ENCODE measurements at places on chromosomes 2 and 18. TPM values are rescaled to one million over a fixed set of nuclear protein-coding genes. Genes with fewer than 3 reads are reported as not detected.

GRCh38 chr18:46374850-46375249, 270.7 kb downstream of the HAUS1 start:
- no peak for DNase-seq
- no peaks in the 10 kb centered on the region for H3K36me3 ChIP-seq
- no peak overlapping the region for H3K4me3 ChIP-seq
- H3K27ac ChIP-seq: no peak overlapping the region

Gene LHCGR
- total RNA-seq: not detected

- H3K27me3 ChIP-seq: no peaks in the 10 kb centered on the region
- H3K36me3 ChIP-seq: no peaks in the 10 kb centered on the region
- DNase-seq: no peak
Observed at GRCh38 chr2:2568411-2568810, 237.3 kb upstream of the MYT1L start.

Gene UGT1A3
- total RNA-seq: not detected

- H3K27me3 ChIP-seq: no peaks in the 10 kb centered on the region
- H3K27ac ChIP-seq: no peak overlapping the region
- no peak overlapping the region for H3K4me3 ChIP-seq
- H3K36me3 ChIP-seq: no peaks in the 10 kb centered on the region
- H3K4me1 ChIP-seq: no peaks in the 10 kb centered on the region
Observed at GRCh38 chr2:69452687-69453086, 15.5 kb upstream of the NFU1 start.

Gene MC4R
- not detected for total RNA-seq

DNA sequence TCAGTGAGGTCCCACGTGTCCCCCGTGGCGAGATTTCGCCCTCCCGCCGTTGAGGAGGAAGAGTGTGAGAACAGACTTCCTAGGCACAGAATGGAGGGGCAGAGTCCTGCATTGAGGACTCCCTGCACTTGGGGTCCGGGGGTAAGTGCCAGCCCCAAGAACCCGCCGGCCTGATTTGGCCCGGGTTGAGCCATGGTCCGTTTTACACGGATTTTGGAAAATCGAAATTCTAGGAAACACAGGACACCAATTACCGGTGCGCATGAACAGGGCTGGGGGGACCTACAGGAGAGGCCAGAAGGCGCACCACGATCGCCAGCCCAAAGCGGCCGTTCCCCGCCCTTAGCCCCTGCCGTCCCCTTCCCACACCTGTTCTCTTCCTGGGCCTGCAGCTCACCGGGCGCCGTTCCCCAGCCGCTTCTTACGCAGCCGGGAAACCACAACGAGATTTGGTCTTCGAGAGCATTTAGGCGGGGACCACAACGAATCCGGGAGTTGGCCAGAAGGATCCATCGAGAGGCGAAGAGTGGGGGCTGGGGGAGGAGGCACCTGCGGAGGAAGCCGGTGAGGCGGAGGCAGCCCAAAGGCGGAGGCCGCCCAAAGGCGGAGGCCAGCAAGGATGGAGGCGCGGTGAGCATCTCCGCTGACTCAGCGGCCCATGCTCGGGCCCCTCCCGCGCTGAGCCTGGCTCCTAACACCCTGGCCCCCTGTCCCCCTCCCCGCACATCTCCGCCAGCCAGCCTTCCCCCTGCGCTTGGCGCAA, 464 bp upstream of the TLX2 start:
- no peak overlapping the region for H3K27ac ChIP-seq
- H3K4me1 ChIP-seq: peaks cover 11% of the 10 kb centered on the region
- DNase-seq: no peak

Gene PSMG2
- total RNA-seq: 57.4 TPM

Gene SERPINB2
- 0.60 TPM for total RNA-seq
